ENCODE measurements at places on chromosomes 7 and 10.

DNA sequence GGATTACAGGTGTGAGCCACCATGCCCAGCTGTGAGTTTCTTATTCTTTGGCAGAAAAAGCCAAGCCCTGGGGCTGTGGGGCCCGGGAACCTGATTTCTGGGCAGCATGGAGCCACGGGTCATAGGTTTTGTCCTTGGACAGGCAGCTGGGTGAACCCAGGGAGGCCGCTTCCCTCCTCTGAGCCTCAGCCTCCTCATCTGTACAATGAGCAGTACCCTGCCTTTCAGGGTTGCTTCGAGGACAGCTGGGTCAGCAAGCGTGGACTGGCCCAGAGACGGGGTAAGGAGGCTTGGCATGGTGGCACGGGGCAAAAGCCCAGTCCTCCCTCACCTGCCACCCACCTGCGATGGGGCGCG, 84.1 kb upstream of the GNA12 start:
- DNase-seq: no peak

- no peak for DNase-seq
Measured at GRCh38 chr7:158302274-158303070, 285.2 kb downstream of the PTPRN2 start.

DNA sequence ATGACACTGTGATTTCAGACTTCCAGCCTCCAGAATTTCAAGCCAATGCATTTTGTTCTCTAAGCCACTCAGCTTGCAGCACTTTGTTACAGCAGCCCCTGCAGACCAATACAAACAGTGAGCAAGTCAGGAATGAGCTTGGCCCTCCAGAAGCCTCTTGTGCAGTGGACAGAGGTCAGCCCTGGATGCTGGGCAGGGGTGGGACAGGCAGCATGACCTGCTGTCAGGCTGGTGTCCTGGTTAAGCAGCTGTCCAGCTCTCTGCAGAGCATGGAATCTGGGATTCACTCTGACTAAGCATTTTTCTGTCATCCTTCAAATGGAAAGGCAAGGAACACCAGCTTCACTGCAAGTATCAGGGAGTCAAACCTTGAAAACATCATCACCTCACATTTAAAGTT, 85.5 kb upstream of the GDF10 start:
- DNase-seq: no peak

GRCh38 chr10:120949609-120950031, 98.5 kb downstream of the WDR11 start:
- DNase-seq: no peak
